ENCODE measurements at places on chromosomes 11 and 22.

- no peak overlapping the region for H3K27ac ChIP-seq
- H3K4me3 ChIP-seq: no peak overlapping the region
- H3K36me3 ChIP-seq: 0 out of 2 replicates have a peak, but pooled peaks cover 18% of the 10 kb centered on the region
- no peaks in the 10 kb centered on the region for H3K27me3 ChIP-seq
- DNase-seq: no peak
Observed at GRCh38 chr22:31843526-31843925, 89.7 kb downstream of the DEPDC5 start.

GRCh38 chr11:85918910-85919794 lies 64.0 kb downstream of the CCDC83 start:
- no peak overlapping the region for H3K27ac ChIP-seq
- H3K4me1 ChIP-seq: no peaks in the 10 kb centered on the region
- H3K4me3 ChIP-seq: no peak overlapping the region
- no peaks in the 10 kb centered on the region for H3K27me3 ChIP-seq

DNA sequence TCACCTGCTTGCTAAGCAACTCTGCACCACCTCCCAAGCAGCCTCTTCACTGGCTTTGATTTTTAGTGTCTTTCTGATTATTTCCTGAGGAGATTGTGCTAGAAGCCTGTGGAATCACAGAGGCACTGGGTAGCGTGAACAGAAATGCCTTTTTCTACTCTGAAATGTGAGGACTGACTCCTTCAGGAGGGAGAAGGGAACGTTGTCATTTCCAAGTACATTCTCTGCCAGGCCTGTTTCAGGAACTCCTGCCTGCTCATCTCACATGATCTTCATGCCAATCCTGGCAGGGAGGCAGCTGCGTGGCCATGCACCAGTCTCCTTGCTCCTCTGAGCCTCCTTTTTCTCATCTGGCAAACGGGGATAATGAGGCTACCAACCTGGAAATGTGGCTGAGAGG lies 49.8 kb upstream of the PRDM11 start:
- no peaks in the 10 kb centered on the region for H3K36me3 ChIP-seq
- no peak overlapping the region for H3K4me3 ChIP-seq
- no peak for DNase-seq
- no peak overlapping the region for H3K27ac ChIP-seq

- H3K36me3 ChIP-seq: no peaks in the 10 kb centered on the region
- no peak for DNase-seq
- H3K4me3 ChIP-seq: no peak overlapping the region
- peaks cover 12% of the 10 kb centered on the region for H3K4me1 ChIP-seq
- H3K27me3 ChIP-seq: 0 out of 2 replicates have a peak, but pooled peaks cover 4% of the 10 kb centered on the region
Observed at GRCh38 chr11:75689863-75690609, 21.2 kb upstream of the MAP6 start.

DNA sequence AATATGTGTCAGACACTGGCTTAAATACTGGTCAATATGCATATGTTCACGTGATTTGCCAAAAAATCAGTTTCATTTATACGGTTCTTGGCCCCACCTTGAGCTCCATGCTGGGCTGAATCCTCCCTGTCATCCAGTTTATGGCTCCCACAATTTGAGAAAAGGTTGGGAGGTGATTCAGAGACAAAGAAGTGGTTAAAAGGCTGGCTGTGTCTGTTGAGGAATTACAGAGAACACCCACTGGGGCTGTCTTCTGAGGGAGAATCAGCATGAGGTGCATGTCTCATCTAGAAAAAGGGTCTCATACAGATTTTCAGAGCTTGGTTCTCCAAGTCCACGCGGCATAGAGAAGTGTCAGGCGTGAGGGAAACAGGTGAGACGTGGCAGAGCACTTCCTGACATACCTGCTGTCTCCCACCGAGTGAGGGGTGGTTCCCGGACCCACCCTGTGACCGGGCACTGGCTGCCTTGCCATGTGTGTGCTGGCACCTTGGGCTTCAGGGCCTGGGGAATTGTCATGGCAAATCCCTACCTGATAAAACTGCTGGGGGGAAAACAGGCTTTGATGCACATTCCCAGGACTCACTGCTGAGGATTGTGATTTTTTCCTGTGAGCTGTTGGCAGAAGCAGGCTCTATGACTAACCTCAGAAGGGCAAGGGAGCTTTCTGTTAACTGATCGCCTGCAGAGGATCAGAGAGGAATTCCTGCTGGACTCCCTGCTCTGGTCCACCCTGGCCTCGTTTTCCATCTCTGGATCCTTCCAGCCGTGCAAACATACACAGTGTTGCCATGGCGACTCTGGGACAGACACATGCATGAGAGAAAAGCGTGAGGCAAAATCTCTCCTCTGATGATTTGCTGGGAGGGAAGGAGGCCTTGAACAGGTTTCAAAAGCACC lies 223.6 kb downstream of the ADAMTS15 start:
- DNase-seq: no peak
- no peaks in the 10 kb centered on the region for H3K27me3 ChIP-seq
- peaks cover 3% of the 10 kb centered on the region for H3K4me1 ChIP-seq

- H3K4me1 ChIP-seq: no peaks in the 10 kb centered on the region
- H3K27ac ChIP-seq: no peak overlapping the region
- DNase-seq: no peak
- H3K36me3 ChIP-seq: no peaks in the 10 kb centered on the region
Observed at GRCh38 chr22:28299309-28299708, 380.3 kb upstream of the PITPNB start.

GRCh38 chr11:79232346-79232745 lies 208.5 kb downstream of the TENM4 start:
- peaks cover 75% of the 10 kb centered on the region for H3K27me3 ChIP-seq
- DNase-seq: no peak
- no peaks in the 10 kb centered on the region for H3K36me3 ChIP-seq
- no peak overlapping the region for H3K4me3 ChIP-seq
- H3K27ac ChIP-seq: no peak overlapping the region
- H3K4me1 ChIP-seq: no peaks in the 10 kb centered on the region

DNA sequence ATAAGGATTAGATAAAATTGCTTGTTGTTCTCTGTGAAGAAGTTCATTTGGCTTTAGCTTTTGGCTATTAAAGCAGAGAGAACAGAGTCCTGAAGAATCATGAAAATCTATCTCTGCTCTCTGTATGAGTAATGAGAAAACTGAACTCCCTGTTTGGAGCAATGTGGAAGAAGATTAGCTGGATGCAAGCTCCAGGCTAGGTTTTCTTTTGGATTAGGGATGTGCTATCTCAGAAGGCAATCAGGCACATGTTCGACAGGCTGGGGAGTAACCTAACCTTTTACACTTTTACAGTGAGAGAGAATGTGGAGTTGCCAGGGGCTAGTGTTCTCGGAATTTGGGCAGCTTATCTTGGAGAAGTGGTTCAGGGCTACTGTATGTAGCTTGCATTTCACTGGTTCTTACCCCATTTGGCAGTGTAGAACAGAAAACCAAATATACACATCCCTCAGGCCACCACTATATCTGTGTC lies 8.5 kb upstream of the SLN start:
- peaks cover 9% of the 10 kb centered on the region for H3K4me1 ChIP-seq
- H3K27me3 ChIP-seq: no peaks in the 10 kb centered on the region
- H3K36me3 ChIP-seq: no peaks in the 10 kb centered on the region
- DNase-seq: no peak
- H3K27ac ChIP-seq: no peak overlapping the region

DNA sequence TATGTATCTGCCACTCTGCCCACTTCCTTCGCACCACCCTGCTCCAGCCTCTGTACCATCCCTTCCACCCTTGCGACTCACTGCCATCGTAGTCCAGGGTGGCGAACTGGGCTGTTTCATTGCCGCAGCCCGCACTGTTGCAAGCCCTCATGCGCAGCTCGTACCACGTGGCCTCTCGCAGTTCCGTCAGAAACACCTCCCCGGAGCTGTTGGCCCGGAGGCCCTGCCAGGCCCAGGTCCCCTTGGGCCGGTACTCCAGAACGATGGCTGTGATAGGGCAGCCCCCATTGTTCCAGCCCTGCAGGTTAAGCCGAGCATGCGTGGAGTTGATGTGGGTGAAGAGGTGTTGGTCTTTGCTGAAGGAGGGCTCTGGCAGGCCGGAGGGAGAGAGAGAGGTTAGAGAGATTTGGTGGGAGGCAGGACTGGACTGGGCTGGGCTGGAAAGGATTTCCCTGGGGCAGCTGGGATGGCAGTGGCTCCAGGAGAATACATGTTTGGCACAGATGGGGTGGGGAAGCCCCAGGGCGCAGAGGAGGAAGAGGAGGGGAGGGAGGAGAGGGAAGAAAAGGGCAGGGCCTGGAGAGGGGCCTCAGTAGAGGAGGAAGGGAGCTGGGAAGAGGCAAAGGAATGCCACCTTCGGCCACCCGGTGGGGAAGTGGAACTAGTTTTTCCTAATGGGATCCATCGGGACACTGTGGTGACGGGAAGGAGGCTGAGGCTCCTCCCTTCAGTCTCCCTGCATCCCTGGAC lies 109.6 kb downstream of the CEP164 start:
- H3K4me3 ChIP-seq: no peak overlapping the region
- no peak for DNase-seq
- no peaks in the 10 kb centered on the region for H3K4me1 ChIP-seq
- no peaks in the 10 kb centered on the region for H3K36me3 ChIP-seq
- no peak overlapping the region for H3K27ac ChIP-seq
- peaks cover 97% of the 10 kb centered on the region for H3K27me3 ChIP-seq

GRCh38 chr22:20656902-20657836 lies 116.7 kb upstream of the SERPIND1 start:
- DNase-seq: no peak
- peaks cover 20% of the 10 kb centered on the region for H3K27me3 ChIP-seq
- no peak overlapping the region for H3K4me3 ChIP-seq
- no peaks in the 10 kb centered on the region for H3K4me1 ChIP-seq
- H3K27ac ChIP-seq: no peak overlapping the region

GRCh38 chr11:34730544-34731295 lies 109.8 kb downstream of the EHF start:
- no peak overlapping the region for H3K27ac ChIP-seq
- no peaks in the 10 kb centered on the region for H3K36me3 ChIP-seq
- H3K4me3 ChIP-seq: no peak overlapping the region
- H3K4me1 ChIP-seq: 0 out of 2 replicates have a peak, but pooled peaks cover 4% of the 10 kb centered on the region
- no peaks in the 10 kb centered on the region for H3K27me3 ChIP-seq

GRCh38 chr11:31480930-31481329 lies 28.5 kb downstream of the IMMP1L start:
- H3K4me3 ChIP-seq: no peak overlapping the region
- no peaks in the 10 kb centered on the region for H3K36me3 ChIP-seq
- H3K27me3 ChIP-seq: no peaks in the 10 kb centered on the region
- no peaks in the 10 kb centered on the region for H3K4me1 ChIP-seq

DNA sequence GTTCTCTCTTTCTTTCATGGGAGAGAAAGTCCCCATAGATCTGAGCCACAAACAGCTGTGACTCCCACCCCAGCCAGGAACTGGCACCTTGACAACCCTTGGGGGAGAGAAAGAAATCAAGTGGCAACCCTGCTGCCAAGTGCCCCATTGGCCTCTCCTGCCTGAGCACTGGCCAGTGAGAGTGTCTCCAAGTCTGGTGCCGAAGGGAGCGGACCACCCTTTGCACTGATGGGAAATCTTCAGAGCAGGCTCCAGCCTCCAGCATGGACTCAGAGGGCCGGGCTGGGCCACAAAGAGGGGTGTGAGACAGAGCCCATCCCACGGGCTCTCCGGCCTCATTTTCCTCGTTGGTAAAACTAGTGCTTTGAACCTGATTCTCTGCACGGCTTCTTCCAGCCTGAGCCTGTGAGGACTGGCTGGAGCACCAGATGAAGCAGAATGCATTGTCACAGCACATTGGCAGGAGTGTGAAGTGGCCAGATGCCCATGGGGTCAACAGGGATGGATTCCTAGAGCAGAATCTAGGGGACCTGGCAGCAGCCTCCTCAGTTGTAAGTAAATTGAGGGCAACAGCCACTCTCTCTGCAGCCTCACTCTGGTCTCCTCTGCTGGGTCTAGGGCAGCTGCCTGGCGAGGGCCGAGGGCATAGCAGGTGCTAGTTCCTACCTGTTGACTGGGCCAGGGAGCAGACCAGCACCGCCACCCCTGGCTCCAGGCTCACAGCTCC lies 81.4 kb downstream of the TRIM29 start:
- no peak for DNase-seq
- H3K27ac ChIP-seq: no peak overlapping the region
- H3K27me3 ChIP-seq: peaks cover 96% of the 10 kb centered on the region
- no peaks in the 10 kb centered on the region for H3K4me1 ChIP-seq
- no peak overlapping the region for H3K4me3 ChIP-seq

GRCh38 chr11:33713151-33713855 lies 12.7 kb upstream of the C11orf91 start:
- H3K4me1 ChIP-seq: peaks cover 26% of the 10 kb centered on the region
- H3K4me3 ChIP-seq: no peak overlapping the region
- peaks cover 80% of the 10 kb centered on the region for H3K36me3 ChIP-seq
- no peak overlapping the region for H3K27ac ChIP-seq
- peak; percentile 34 for DNase-seq
- no peaks in the 10 kb centered on the region for H3K27me3 ChIP-seq

GRCh38 chr11:55503449-55503848 lies 50.8 kb upstream of the OR4C15 start:
- H3K4me1 ChIP-seq: no peaks in the 10 kb centered on the region
- no peak overlapping the region for H3K4me3 ChIP-seq
- H3K27ac ChIP-seq: no peak overlapping the region
- no peaks in the 10 kb centered on the region for H3K27me3 ChIP-seq

All from PC-9 (cell line).